Large intestine (tissue), 12 donors: ENCODE measurements at places on chromosomes 2 and 18.

- H3K27ac ChIP-seq = no peak overlapping the region
- no peak for DNase-seq
- no peaks in the 10 kb centered on the region for H3K4me1 ChIP-seq
- H3K4me3 ChIP-seq = no peak overlapping the region
- H3K27me3 ChIP-seq = no peaks in the 10 kb centered on the region
Measured at GRCh38 chr18:74945774-74946545, 263.0 kb downstream of the PTGR3 start.

GRCh38 chr18:5653802-5654201 is 110.0 kb upstream of the EPB41L3 start:
- no peak overlapping the region for H3K4me3 ChIP-seq
- no peaks in the 10 kb centered on the region for H3K36me3 ChIP-seq
- H3K27ac ChIP-seq = no peak overlapping the region
- no peaks in the 10 kb centered on the region for H3K27me3 ChIP-seq
- no peaks in the 10 kb centered on the region for H3K4me1 ChIP-seq

GRCh38 chr2:17892770-17893534 is 14.5 kb downstream of the KCNS3 start:
- peaks cover 3% of the 10 kb centered on the region for H3K4me1 ChIP-seq
- no peaks in the 10 kb centered on the region for H3K36me3 ChIP-seq
- H3K4me3 ChIP-seq = no peak overlapping the region
- H3K27ac ChIP-seq = no peak overlapping the region

DNA sequence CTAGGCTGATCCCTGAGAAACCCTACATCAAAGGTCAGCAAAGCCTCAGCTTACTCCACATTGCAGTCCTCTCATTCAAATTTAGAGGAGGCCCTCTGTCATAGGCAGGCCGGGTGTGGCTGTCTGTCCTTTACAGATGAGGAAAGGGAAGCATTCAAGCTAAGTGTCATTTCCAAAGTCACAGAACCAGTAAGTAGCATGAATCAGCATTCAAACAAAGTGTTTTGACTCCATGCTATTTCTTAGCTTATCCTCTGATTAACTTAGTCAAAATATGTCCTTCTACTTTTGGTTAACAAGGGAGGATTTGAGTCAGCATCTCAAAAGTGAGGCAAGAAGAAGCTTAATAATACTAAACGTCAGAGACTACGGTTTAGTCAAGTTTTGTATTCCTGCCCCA is 409.0 kb upstream of the POU3F3 start:
- H3K27me3 ChIP-seq = no peaks in the 10 kb centered on the region
- no peak overlapping the region for H3K4me3 ChIP-seq

DNA sequence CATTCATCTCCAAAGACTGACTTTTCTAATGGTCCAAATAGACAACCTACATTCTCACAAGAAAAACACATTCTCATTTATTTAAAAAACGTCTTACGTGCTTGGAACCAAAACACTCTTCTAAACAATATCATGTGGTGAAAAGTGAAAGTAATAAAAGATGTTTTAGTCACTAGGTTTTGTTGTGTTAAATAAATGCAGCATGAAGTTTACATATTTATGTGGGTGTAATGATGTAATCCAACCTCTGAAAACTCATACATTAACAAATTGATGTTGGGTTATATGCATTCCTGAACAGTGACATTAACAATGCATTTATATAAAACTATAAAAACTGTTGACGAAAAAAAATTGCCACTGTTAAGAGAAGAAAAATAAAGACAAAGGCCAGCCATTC is 55.1 kb upstream of the ACVR2A start:
- H3K36me3 ChIP-seq = no peaks in the 10 kb centered on the region
- DNase-seq = no peak
- no peak overlapping the region for H3K27ac ChIP-seq

DNA sequence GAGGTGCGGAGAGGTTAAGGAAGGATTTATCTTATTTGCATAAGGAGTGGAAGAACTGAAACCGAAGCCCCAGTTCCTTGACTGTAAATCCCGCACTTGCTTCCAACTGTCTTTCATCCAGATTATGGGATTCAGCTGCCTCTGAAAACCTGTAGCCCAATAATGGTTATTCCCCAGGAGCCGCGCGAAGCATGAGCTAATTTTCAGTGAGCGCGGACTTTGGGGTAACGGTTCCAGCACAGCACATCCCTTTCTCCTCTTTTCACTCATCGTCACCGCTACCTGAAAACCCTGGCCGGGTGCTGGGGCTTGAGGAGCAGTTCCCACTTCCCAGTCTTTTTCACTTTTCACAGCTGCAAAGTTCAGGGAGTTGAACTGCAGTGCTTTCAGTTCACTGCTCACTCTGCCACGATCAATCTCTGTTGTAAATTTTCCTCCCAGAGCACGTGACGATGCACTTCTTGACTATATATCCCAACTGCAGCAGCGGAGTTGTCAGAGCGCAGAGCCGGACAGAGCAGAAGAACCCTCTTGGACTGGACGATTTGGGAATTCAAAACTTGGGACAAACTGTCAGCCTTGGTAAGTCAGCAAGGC is at the start of gene KCNE4:
Gene KCNE4, plus strand, starts transcription at position 498 of the 597 bp plus-strand sequence. CDS start 641 bp downstream, outside the sequence.
- peak within 1 kb of the TSS; percentile 39 for H3K4me3 ChIP-seq
- no peaks in the 10 kb centered on the region for H3K4me1 ChIP-seq
- DNase-seq = peak; percentile 56
- no peaks in the 10 kb centered on the region for H3K36me3 ChIP-seq
- peak within 1 kb of the TSS; percentile 36 for H3K27ac ChIP-seq
- H3K27me3 ChIP-seq = peaks cover 10% of the 10 kb centered on the region

GRCh38 chr18:12021596-12021995 is 40.3 kb downstream of the IMPA2 start:
- no peak overlapping the region for H3K4me3 ChIP-seq
- H3K27me3 ChIP-seq = no peaks in the 10 kb centered on the region
- no peak overlapping the region for H3K27ac ChIP-seq
- no peak for DNase-seq

DNA sequence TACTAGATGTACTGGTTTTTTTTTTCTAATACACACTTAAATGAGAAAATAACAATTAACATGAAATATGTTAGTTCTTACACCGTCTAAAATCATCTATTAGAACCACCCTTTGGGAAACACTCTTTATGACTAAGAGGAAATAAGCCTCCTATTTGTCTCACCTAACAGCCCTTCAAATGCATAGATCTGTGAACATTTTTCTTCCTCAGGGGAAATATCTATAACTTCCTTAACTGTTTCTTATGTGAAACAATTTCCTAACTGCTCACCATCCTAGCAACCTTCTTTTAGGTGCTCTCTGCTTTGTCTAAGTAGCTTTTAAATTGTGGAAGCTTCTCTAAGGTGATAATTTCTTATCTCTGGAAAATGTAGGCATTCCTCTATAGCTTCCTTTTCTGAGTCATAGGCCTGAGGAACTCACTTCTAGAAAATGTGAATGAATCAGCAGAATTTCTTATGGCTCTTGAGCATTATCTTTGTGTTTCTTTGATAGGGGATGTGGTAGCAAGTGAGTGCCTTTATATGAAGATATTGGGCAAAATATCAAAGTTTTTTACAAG is 56.1 kb downstream of the CNTNAP5 start:
- H3K36me3 ChIP-seq = no peaks in the 10 kb centered on the region
- peak; percentile 40 for DNase-seq
- no peaks in the 10 kb centered on the region for H3K27me3 ChIP-seq
- no peak overlapping the region for H3K4me3 ChIP-seq

GRCh38 chr18:13525381-13526029 is 200.9 kb downstream of the FAM210A start:
- H3K4me1 ChIP-seq = no peaks in the 10 kb centered on the region
- no peaks in the 10 kb centered on the region for H3K36me3 ChIP-seq
- no peaks in the 10 kb centered on the region for H3K27me3 ChIP-seq
- H3K27ac ChIP-seq = no peak overlapping the region

GRCh38 chr18:13231151-13231550 is 12.6 kb downstream of the LDLRAD4 start:
- no peaks in the 10 kb centered on the region for H3K27me3 ChIP-seq
- no peaks in the 10 kb centered on the region for H3K4me1 ChIP-seq
- no peak overlapping the region for H3K27ac ChIP-seq
- H3K36me3 ChIP-seq = no peaks in the 10 kb centered on the region
